ENCODE measurements at places on chromosomes 6 and 20.

- no peak for DNase-seq
These were observed 145.4 kb downstream of the BFSP1 start for GRCh38 chr20:17385798-17386197.

DNA sequence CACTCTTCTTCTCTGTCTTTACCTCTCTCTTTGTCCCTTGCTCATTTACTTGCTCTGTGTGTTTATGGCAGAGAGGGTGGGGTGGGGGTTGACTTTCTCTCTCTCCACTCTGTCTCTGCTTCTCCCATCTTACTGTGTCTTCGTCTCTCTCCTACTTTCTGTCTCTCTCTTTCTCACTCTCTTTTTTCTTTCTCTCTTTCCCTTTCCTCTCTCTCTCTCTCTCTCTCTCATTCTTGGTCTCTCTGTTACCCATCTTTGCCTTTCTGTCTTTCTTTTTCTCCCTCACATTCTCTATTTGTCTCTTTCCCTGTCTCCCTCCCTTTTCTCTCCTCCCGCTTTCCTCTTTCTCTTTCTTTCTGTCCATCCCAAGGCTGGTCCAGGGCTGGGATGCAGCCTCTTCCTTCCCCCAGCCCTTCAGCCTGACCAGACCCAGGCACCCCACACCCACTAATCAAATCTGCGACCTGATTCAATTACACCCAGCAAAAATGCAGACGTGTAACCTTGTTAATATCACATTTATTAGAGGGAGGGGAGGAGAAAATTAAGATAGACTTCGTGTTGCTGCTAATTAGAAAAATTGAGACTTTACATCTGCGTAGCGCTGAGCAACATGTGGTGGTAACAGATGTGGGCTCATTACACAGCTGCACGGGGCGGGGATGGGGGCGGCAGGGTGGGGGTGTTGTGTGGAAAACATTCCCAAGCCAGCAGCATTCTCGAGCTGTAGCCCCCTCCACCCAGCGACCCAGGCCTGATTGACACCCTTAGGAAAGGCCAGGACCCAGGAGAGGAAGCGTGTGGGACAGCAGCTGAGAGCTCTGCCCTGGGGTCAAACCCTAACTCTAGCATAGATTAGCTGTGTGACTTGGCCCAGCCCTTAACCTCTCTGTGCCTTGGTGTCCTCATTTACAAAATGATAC, 124.9 kb upstream of the MAFB start:
- no peak for DNase-seq

- DNase-seq, result no peak
These were observed 10.2 kb upstream of the CHRNA4 start for GRCh38 chr20:63371291-63371865.

DNA sequence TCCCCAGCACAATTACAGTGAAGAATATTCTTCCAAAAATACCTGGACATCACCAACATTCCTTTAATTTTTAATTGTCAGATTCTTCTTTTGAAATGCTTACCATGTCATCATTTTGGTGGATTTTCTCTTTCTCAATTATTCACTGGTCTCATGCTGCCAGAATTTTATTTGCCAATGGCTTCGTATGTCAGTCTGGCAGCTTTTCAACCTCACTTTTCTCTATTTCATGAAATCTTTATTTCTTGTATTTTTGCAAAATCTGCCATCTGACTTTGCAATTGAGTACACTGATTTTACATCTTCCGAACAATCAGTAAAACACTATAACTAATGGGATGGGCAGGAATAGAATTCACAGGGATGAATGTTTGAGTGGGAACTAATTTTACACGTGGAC, 84.1 kb downstream of the BTBD9 start:
- DNase-seq, result no peak

GRCh38 chr20:32727683-32728082, 15.6 kb downstream of the COMMD7 start:
- DNase-seq, result peak; percentile 92

DNA sequence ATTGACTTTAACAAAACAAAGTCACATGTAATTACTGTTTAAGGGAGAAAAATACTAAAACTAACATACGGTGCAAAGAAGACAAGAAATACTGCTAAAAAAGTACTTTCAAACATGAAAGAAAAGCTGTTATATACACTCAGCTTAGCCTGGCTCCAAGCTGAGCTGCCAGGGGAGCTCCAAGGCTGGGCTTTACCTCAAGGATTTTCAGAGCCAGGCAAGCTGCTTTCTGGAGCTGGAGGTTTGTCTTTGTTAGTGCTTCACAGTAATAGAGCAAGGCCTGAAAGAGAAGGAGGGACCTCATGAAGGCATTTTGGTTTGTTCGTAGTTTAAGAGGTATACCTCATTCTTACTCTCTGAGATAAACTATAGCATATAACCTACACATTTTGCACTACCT, 19.6 kb upstream of the ARMH2 start:
- DNase-seq, result no peak

DNA sequence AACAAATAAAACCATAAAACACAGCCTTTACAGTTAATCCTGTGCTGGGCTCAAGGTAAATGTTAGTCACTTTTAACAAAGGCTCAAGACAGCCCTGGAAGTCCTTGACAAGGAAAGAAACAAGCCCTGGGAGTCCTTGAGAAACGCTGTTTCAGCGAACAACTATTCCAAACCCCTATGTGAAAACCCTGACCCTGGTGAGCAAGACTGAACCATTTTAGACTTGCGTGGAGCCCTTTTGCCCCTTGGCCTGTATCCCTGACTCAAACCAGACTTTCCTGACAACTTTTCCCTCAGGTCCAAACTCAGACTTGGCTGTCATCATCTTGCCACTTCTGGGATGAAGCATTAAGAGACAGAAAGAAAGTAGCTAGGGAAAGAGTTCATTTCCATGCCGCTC, 180.4 kb downstream of the AIG1 start:
- DNase-seq, result peak; percentile 75

DNA sequence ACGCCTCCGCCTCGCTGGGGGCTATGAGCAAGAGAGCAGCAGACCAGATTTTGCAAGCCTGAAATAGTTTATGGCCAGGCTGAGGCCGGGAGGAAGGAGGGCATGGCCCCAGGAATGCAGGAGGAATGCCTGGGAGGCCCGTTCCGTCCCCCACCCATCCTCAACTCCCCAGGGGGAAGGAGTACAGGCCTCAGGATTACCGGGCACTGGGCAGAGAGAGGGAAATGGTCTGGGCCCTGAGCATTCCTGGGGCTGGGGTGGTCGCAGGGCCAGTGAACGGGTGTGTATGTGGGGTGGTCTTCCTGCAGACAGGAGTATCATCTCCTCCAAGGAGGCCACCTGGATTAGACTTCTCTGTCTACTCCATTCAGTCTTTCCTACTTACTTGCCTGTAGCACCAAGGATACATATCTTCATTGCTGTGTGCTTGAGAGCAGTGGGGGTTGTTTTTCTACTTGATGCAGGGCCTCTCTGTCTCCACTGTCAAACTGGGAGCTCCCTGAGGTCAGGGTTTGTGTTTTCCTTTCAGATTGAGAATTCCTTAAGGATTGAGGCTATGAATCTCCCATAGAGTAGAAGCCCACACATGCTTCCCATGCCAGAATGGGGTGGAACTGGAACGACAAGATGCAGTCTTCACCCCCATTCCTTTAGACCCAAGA, 81.3 kb downstream of the VEGFA start:
- DNase-seq, result peak; percentile 38

- DNase-seq, result peak; percentile 49
These were observed 85.8 kb downstream of the ZFP64 start for GRCh38 chr20:52105442-52106422.

GRCh38 chr6:56364827-56365339, 117.5 kb upstream of the COL21A1 start:
- peak; percentile 90 for DNase-seq

DNA sequence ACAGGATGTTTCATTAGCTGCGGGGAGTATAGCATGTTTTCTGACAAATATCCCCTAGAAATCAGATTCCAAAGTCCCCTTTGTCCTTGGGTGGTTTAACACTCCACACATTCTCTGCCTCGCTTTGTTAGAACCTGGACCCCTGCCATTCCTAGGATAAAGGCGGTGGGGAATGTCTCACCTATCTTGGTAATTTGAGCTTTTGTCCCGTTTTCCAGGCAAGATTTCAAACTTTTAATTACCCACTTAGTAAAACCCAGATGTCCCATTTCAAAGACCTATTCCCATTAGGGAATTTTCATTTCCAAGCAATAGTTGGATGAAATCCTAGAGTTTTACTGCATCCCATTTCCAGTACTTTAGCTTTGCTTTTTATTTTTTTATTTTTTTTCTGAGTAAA, 501.0 kb upstream of the MAP3K7 start:
- DNase-seq, result no peak

DNA sequence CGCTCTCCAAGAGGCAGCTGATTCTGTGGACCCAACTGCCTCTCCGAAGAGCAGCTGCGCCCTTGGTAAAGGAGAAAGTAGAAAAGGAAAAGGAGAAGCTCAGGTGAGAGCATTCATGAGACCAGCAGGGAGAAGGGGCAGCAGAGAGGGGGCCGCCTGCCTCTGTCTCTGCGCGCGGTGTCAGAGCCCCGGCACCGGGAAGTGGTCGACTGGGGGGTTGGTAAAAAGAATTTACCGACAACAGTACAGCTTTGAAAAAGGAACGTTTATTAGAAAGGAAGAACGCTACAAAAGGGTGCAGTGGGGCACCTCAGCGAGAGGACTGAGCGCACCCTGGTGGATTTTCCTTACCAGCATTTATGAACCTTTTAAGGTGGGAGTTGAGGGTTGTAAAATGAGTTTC, 61.9 kb downstream of the GPR6 start:
- DNase-seq, result peak; percentile 24

DNA sequence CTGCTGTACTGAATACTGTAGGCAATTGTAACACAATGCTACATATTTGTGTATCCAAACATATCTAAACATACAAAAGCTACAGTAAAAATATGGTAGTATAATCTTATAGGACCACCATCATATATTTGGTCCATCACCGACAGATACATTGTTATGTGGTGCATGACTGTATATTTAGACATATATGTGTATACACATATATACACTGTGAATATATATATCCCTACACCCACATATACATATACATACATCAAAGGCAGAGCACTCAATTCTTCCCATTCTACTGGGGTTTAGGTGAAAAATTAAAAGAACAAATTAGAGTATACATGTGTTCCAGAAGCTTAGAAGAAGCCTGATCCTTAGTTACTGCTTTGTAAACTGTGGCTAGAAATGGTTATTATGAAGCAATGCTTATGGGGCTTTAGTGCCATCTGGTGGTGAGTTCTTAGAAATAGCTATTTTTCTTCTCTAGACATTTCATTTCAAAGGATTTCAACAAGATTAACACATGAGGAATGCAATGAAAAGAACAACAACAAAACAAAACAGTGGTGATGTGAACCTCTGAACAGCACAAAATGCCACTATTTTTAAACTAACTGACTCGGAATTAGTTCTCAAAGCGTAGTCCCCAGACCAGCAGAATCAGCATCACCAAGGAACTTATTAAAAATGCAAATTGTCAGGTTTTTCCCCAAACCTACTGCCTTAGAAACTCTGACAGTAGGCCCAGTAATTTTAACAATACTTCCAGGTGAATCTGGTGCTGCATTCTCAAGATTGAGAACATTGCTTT, 38.0 kb downstream of the PKHD1 start:
- DNase-seq, result peak; percentile 51

GRCh38 chr6:135703007-135703406, 148.5 kb upstream of the PDE7B start:
- DNase-seq, result no peak

DNA sequence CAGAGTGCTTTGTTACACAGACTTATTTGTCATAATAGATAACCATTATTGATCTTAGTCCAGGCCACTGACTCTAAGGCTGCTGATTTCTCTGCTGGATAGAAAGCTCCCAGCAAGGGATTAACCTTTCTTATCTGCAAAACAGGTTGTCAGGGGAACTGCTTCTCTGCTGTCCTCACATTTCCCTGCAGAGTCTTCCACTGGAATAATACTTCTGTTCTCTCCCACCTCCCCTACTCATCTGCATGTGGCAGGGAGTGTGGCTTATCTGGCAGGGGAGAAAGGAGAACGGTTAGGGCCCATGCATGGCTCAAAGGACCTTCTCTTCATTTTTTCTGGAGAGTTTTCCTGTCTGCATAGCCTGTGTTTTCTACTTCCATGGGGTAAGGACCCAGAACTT, 86.2 kb downstream of the LAMP5 start:
- no peak for DNase-seq

- DNase-seq, result no peak
These were observed 44.9 kb downstream of the FOXP4 start for GRCh38 chr6:41591122-41591521.

GRCh38 chr20:53736757-53737395, 143.2 kb upstream of the ZNF217 start:
- peak; percentile 44 for DNase-seq

DNA sequence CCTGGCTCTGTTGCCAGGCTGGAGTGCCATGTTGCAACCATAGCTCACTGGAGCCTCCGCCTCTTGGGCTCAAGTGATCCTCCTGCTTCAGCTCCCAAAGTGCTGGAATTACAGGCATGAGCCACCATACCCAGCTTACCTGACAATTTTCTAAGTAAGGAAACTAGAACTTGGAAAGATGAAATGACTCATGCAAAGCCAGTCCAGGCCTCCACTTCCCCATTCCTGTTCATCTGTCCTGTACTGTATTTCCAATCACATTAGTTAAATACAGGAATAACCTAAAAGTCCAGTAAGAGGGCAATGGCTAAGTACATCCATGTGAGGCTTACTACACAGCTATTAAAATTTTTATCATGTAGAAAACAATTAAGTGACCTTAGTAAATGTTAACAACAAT, 8.3 kb upstream of the ADGB start:
- no peak for DNase-seq

GRCh38 chr6:125812394-125813292, 21.9 kb downstream of the NCOA7 start:
- peak; percentile 96 for DNase-seq

DNA sequence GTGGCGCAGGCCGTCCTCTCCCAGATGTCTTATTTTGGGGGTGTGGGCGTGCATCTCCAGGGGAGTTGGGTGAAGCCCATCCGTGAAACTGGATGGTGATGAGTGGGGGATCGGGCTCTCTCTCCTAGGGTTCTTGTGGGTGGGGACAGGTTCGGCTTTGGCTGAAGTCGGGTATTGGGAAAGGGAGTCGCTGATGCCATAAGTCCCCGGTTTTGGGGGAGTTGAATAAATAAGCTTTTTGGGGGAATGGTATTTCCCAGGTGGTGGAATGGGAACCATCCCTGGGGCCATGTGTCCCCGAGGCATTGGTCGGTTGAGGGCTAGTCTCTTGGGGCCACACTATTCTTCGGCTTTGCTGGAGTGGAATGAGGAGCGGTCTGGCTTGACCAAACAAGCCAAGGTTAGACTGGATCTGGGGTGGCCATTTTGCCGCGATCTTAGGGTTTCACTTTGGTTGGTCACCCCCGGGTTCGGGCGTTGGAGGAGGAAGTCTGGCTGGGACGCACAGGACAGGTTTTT, 481 bp downstream of the ZNF133 start:
- peak; percentile 22 for DNase-seq

DNA sequence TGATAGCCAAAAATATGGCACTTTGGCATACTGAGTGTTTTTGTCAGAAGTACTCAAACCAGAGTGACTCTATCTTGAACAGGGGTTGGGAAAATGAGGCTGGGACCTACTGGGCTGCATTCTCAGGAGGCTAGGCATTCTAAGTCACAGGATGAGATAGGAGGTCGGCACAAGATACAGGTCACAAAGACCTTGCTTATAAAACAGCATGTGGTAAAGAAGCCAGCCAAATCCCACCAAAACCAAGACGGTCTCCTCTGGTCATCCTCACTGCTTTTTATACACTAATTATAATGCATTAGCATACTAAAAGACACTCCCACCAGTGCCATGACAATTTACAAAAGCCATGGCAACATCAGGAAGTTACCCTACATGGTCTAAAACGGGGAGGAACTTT, 985.1 kb downstream of the HACE1 start:
- DNase-seq, result no peak
